ENCODE measurements at places on chromosomes 16 and 17.
A peak's percentile ranks its signal among the peaks of the same experiment; 100 is the strongest.

GRCh38 chr17:13918247-13918646 lies 151.1 kb upstream of the COX10 start:
- no peak for DNase-seq

GRCh38 chr16:23570992-23571632 lies 13.6 kb downstream of the UBFD1 start:
- DNase-seq = no peak

- no peak for DNase-seq
Measured at GRCh38 chr17:31495022-31495885, 103.8 kb downstream of the RAB11FIP4 start.

DNA sequence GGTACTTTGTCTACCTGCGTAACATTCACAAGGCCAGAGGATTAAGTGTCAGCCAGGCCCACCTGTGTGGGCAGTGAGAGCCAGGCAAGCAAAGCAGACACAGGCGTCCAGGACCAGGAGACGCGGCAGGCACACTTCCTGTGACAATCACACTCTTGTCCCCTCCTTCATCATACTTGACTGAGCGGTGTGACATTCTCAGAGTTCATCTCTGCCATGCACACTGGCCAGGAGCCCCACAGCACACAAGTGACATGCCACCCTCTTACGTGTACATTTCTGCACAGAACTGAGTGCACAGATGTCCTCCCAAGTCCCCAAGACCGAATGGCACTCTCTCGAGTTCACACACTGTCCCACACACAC lies 8.7 kb downstream of the PPP1R9B start:
- DNase-seq = no peak

DNA sequence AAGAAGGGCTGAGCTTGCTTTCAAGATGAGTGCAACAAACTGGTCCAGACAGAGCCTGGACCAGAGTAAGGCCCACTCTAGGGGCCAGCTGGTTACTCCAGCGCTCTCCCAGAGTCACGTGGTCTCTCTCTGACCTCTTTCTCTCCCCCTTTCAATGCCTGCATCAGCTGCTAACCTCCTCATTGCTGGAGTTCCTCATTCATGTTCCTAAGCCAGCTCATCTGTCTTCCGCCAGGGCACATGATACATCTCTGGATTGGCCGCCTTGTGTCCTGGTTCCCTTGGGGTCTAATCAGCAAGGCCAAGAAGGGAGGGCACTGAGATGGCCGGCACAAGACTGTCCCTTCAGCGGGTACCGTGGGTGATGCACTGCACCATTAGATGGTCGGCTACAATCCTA lies 26.9 kb upstream of the ZFP90 start:
- no peak for DNase-seq

DNA sequence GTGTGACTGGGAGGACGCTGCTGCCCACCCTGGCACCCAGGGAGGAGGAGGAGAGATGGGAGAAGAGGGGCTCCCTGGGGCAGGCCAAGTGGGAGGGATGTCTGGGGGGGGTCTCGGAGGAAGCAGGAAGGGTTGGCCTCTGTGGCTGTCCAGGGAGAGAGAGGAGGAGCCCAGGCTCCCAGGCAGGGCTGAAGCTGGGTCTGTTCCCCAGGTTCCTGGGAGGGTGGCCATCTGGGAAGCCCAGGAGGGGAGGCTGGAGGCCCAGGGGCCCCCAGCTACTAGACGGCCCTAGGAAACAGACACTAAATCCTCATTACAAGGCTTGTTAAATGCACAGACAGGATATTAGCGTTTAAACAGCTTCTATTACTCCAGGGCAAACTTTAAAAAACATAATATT lies 139.8 kb downstream of the ENGASE start:
- no peak for DNase-seq

- DNase-seq = peak; percentile 42
Measured at GRCh38 chr16:24152826-24153225, 103.3 kb upstream of the CACNG3 start.

DNA sequence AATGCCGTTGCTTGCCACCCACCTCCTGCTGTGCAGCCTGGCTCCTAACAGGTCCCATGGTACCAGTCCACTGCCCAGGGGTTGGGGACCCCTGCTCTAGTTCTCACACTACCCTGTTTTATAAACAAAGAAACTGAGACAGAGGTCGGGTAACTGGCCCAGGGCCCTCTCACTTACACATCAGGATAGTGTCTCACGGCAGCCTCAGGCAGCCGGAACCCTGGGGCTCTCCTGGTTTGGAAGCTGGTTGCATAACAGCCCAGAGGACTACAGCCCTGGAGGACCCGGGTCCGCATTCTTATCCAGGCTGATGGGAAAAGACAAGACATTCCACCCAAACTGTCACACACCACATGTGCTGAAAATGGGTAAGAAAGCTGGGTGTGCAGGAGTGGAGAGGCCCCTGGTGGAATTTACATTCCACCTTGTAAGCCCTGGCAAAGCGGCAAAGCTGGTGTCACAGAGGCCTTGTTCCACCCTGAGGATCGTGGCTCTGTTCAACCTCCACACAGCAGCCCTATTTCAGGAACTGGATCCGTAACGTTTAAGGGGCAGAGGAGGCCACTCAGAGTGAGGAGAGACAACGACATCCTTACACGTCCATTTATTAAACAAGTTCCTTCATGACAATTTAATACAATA lies 9.8 kb downstream of the CMTM3 start:
- no peak for DNase-seq

GRCh38 chr16:31409433-31409832 lies 16.3 kb downstream of the ITGAD start:
- DNase-seq = no peak

- no peak for DNase-seq
Measured at GRCh38 chr16:58492735-58493134, 7.2 kb upstream of the NDRG4 start.

- peak; percentile 28 for DNase-seq
Measured at GRCh38 chr16:2775765-2776499, 1.1 kb downstream of the ELOB start.

- no peak for DNase-seq
Measured at GRCh38 chr17:42354956-42355843, 33.0 kb downstream of the STAT3 start.

- no peak for DNase-seq
Measured at GRCh38 chr17:82092995-82093751, 4.9 kb downstream of the FASN start.

- DNase-seq = no peak
Measured at GRCh38 chr17:78258323-78259191, 27.1 kb downstream of the TMEM235 start.

- no peak for DNase-seq
Measured at GRCh38 chr16:49075709-49076108, 205.9 kb downstream of the CBLN1 start.

DNA sequence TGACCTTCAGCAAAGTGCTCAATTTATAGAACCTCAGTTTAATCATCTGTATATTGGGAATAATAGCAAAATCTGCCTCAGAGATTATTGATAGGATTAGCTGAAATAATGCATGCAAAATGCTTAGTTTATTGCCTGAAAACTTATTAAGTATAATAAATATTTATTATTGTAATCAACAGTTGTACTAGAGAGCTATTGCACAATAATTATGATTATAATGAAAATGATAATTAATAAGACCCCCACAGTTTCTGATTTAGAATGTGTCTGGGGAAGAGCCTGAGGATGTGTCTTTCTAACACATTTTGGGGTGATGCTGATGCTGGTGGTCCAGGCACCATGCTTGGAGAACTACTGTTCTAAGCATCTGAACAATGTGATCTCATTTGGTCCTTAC lies 419.6 kb downstream of the NPIPA7 start:
- DNase-seq = no peak

GRCh38 chr16:74982256-74982655 lies 2.7 kb downstream of the WDR59 start:
- DNase-seq = no peak

DNA sequence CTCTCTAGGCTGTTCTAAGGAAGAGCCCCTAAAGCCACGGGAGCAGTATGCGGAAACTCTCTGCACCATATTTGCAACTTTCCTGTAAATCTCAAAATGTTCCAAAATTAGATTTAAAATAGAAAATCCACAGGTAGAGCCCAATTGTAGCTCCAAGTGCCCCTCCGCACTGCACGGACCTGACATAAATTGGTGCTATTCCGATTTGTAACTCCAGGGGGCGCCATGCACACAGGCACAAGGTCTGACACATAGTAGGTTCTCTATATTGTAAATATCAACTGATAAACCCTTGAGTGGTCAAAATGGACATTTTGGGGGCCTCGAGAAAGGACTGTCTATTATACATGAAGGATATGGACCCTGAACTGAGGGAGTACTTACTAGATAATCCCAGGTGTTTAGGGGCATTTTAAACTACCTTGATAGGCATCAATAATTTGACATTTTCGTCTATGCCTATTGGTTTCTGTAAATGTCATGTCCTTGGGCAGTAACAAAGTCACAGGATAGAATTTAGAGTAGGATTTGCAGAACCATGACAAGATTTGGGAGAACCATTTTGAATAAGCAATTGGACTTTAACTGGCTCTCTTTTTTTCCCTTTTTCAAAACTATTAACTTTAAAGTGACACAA lies 36.6 kb upstream of the TMEM132E start:
- DNase-seq = peak; percentile 30

GRCh38 chr17:48587276-48588073 lies 2.6 kb downstream of the HOXB3 start:
- no peak for DNase-seq

GRCh38 chr17:601244-601925 lies 113.3 kb downstream of the VPS53 start:
- DNase-seq = peak; percentile 12

DNA sequence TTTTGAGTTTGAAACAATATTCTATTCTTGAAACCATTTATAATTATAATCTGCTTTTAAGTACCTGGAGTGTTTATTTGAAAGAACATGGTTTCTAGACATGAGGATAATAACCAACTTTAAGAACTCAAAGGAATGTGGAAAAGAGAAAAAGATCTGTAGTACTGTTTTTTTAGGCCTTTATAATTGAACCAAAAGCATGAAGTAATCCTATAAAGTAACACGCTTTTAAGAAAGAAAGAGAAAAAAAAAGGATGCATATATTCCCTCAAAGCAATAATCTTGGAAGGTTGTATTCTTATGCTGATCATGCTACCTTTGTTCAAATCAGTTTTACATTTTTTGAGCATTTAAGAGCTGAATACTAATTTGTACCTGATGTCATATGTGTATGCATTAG lies 54.0 kb upstream of the RHBDL3 start:
- no peak for DNase-seq

GRCh38 chr17:14793237-14793636 lies 471.9 kb downstream of the PMP22 start:
- peak; percentile 7 for DNase-seq

GRCh38 chr16:10088380-10088793 lies 93.8 kb downstream of the GRIN2A start:
- peak; percentile 18 for DNase-seq

GRCh38 chr17:33982909-33983308 lies 272.2 kb upstream of the CCL2 start:
- DNase-seq = no peak

DNA sequence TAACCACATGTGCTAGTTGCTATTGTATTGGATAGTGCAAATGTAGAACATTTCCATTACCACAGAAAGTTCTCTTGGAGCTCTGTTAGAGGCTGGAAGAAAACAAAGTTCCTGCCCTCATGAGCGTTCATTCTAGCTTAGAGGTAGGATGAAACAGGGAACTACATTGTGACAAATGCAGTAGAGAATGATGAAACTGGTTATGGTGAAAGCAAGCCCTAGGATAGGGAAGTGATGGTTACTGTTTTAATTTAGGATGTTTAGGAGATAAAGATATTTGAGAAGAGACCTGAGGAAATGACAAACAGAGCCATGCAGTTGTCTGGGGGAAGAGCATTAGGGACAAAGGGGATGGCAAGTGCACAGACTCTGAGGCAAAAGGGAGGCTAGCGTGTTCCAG lies 50.7 kb downstream of the AATF start:
- DNase-seq = no peak

DNA sequence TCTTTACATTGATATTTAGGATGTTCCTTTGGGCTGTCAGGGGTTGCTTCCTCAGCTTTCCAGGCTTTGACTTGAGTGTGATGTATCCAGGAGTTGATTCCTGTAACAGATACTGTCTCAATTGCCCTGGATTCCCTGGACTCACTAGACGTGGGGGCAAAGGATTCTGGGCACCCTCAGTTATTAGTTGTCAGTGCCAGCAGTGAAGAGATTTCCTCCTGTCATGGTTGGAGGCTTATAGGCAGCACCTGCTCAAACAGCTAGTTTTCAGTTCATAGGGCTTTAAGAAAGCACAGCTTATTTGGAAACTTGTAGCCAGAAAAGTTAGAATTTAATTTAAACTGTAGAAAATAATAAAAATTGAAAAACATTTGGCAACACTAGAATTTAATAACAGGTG lies 9.5 kb upstream of the B4GALNT2 start:
- DNase-seq = no peak

DNA sequence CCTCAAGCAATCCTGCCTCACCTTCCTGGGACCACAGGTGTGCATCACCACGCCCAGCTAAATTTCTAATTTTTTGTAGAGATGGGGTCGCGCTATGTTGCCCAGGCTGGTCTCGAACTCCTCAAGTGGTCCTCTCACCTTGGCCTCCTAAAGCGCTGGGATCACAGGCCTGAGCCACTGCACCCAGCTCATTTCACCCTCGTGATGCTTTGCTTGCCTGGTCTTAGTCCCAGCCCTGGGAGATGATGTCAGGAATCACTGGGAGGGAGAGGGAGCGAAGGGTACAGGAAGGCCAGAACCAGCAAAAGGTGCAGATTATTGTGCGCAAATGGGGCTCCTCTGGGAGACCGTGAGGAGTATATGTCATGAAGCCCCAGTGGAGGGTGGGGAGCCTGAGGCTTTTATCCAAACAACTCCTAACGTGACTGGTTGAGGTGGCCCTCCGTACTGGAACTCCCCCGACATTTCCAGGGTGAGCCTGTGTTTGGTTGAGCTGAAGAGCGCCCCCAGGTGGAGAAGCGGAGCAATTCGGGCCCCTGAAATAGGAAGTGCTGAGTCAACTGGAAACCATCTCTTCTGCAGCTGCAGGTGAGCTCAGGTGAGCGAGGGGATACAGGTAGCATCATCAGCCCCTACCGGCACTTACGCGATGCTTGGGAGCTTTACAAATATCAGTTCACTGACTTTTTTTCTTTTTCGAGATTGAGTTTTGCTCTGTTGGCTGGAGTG lies 41.2 kb upstream of the HAPSTR1 start:
- DNase-seq = no peak

All from astrocyte of the hippocampus (primary cell).